AG04450 (cell line): ENCODE measurements at places on chromosomes 12 and 14.

DNA sequence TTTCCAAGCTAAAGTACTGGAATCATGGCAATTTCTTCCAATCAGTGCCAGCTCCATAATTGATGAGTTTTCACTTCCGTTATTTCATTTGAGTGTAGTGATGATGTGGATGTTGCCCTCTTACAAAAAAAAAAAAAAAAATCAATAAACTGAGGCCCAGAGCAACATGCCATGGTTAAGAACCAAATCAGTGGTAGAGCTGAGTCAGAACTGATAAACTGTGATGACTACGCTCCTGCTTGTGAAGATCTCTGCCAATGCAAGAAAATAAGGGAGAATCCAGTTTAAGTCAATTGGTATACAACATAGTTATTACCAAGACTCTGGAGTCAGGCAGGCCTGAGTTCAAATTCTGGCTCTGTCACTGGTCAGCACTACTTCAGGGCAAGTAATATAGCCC lies 102.7 kb downstream of the GPR135 start:
- no peak for DNase-seq

GRCh38 chr14:21219120-21219519 lies 50.1 kb downstream of the HNRNPC start:
- no peak for DNase-seq

DNA sequence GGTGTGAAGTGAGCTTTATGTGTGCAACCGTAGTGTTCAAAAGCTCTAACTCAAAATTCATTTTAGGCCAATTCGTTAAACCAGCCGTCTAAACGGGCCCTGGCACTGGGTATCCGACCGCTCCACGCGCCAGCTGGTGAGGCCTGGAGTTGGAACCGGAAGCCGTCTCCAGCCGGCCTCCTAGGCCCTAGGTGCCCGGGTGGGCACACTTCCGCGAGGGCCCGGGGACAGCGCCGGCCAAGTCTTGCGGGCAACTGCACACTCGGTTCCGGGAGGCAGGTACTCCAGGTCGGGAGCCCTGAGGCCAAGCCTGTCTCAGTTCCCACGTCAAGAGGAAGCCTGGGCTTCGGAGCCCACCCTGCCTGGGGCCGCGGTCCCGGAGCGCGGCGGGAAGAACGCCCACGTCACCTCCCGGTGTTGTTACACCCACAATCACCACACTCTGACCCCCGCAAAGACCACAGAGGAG lies 16.2 kb downstream of the OTX2 start:
- no peak for DNase-seq

DNA sequence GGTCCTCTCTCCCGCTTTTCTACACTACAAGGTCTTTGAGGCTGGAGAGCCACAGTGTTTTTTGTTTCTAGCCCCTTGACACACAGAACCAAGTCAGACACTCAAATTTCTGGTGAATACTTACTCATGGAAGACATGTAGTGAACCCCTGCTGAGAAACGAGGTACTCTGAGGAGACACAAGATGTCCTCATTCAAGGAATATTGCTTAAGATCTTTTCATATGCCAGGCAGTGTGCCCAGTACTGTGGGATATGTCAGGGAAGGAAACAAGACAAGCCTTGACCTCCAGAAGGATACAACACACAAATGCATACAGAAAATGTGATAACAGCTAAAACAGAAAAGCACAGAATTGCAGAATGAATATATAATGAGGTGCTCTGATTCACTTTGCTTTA lies 75.9 kb downstream of the TMTC1 start:
- no peak for DNase-seq

DNA sequence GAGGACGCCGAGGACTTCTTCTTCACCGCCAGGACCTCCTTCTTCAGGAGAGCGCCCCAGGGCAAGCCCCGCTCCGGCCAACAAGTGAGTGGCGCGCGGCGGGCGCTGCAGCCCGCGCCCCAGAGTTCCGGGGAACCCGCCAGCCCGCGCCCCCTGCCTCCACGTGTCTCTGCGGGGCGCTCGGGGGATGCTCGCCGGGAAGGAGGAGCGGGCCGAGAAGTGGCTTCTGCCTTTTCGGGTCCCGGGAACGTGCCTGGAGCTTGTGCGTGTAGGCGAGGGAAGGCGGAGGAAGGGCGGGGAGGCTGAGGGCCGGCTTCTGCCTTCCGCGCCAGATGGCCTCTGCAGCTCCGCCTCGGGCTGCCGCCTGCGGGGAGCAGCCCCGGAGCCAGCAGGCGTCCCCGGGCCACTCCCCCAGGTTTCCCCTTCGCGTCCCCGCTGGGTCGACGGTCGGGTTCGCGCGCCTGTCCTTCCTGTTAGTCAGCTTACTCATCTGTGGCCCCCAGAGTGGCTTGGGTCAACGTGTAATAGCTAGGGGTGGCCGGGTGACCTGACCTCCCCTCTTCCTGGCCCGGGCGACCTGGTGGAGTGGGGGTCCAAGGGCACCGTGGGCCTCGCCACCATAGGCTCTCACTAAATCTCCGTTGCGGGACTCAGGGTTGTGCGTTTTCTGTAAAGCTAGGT lies 505 bp downstream of the RASSF3 start:
- DNase-seq = no peak

- no peak for DNase-seq
These were observed 45.3 kb downstream of the NAA25 start for GRCh38 chr12:112063273-112063672.

GRCh38 chr12:67239061-67239460 lies 30.1 kb upstream of the CAND1 start:
- DNase-seq = no peak

DNA sequence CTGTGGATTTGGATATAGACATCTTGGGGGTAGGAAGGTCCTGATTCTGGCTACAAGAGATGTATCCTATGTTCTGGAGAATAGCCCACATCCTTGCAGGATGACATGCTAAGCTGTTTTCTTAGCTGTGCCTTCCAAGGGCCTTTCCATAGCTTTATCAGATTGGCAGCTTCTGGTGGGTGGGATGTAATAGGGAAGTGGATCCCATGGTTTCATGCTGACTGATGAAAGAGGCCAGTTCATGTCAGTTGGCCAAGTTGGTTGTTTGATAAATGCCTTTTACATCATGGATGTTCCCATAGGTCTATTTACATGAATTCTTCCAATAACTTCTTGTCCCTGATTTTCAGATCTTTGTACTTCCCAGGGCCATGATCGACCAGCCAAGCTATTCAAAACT lies 169.1 kb upstream of the RMST start:
- no peak for DNase-seq

DNA sequence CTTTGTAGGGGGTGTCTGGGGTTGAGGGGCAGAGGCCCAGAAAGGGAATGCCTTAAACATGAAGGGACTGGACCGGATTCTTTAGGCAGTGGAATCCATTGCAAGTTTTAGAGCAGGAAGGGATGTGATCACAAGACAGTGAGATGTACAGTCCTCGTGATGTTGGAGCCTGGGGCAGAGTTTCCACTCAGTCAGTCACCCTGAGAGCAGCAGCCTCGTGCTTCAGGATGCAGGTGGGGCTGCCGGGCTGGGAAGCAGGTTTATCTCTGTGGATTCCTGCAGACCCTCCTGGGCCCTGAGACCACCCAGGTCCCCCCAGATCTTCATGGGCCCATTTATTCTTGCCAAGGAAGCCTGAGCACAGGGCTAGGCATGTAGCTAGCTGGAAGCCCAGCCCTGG lies 38.5 kb downstream of the RIN3 start:
- DNase-seq = no peak

DNA sequence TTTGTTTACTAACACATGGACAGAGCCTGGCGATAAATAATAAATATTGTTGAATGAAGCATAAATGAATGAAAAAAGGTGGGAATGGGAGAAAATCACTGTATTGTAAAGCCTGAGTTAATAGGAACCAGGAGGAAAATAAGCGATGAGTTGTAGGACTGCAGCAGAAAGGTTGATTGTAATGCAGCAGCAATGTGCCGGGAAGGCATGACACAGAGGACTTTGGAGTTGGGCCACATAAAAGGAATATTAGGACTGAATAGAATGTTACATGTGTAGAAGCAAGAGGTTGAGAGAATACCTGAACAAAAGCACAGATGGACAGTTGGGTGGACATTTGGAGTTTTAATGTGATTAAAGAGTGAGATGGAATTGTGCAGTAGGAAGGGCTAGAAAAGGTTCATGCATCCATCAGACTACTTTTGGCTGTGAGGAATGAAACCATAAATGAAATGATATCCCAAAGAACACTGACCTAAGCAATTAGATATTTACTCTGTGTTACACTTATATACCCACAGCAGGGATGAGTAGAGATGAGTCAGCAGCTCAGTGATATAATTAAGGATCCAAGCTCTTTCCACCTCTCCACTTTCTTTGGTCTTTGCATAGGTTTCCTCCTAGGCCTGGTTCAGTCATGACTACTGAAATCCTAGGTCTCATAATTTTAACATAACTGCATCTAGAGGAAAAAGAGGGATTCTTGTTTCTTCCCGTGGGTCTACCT lies 55.4 kb downstream of the CCER1 start:
- DNase-seq = no peak

- DNase-seq = no peak
These were observed 160.7 kb downstream of the PHLDA1 start for GRCh38 chr12:75870878-75871277.

GRCh38 chr12:13208533-13209435 lies 12.3 kb downstream of the EMP1 start:
- DNase-seq = no peak

- DNase-seq = no peak
These were observed 523 bp upstream of the SLC6A15 start for GRCh38 chr12:84913129-84913515.
